ENCODE measurements at places on chromosomes 1 and 21. TPM values are rescaled to one million over a fixed set of nuclear protein-coding genes. Genes with fewer than 3 reads are reported as not detected.

- no peaks in the 10 kb centered on the region for H3K27me3 ChIP-seq
- peak; percentile 28 for DNase-seq
- H3K36me3 ChIP-seq = no peaks in the 10 kb centered on the region
- no peak overlapping the region for H3K4me3 ChIP-seq
Observed at GRCh38 chr1:220217383-220217988, 54.8 kb downstream of the RAB3GAP2 start.

The SYT14 gene
- 1.4 TPM for total RNA-seq

The PIGR gene
- not detected for total RNA-seq

- H3K36me3 ChIP-seq = no peaks in the 10 kb centered on the region
- H3K27ac ChIP-seq = peak overlapping the region; percentile 80
- DNase-seq = peak; percentile 50
- peaks cover 24% of the 10 kb centered on the region for H3K4me1 ChIP-seq
Observed at GRCh38 chr1:35269201-35269988, 886 bp downstream of the ZMYM4 start.

The CFAP74 gene
- total RNA-seq = not detected

DNA sequence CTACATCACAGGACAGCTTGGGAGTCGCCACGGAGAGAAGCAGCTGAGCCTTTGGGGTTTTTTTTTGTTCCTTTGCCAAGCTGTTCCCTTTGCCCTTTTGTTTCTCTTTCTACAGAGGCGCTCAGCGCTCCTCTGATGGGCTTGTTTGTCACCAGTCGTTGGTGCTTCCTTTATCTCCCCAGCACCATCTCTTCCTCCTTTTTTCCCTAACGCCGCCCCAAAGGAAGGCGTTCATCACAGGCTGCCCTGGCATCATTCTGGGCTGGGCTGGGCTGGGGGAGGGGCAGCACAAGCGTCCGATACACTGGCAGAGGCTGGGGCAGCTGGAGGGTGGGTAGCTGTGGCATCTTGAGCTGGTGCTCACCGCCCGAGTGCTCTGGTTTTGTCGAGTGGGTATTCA, 10.5 kb downstream of the IGSF21 start:
- no peak for DNase-seq
- H3K4me1 ChIP-seq = no peaks in the 10 kb centered on the region
- no peak overlapping the region for H3K4me3 ChIP-seq
- no peak overlapping the region for H3K27ac ChIP-seq
- H3K27me3 ChIP-seq = peaks cover 1% of the 10 kb centered on the region
- no peaks in the 10 kb centered on the region for H3K36me3 ChIP-seq

The TSSK3 gene
- not detected for total RNA-seq

- no peak overlapping the region for H3K4me3 ChIP-seq
- no peak for DNase-seq
- no peak overlapping the region for H3K27ac ChIP-seq
- H3K36me3 ChIP-seq = no peaks in the 10 kb centered on the region
- H3K27me3 ChIP-seq = no peaks in the 10 kb centered on the region
Observed at GRCh38 chr1:231424950-231425805, 3.1 kb upstream of the EGLN1 start.

DNA sequence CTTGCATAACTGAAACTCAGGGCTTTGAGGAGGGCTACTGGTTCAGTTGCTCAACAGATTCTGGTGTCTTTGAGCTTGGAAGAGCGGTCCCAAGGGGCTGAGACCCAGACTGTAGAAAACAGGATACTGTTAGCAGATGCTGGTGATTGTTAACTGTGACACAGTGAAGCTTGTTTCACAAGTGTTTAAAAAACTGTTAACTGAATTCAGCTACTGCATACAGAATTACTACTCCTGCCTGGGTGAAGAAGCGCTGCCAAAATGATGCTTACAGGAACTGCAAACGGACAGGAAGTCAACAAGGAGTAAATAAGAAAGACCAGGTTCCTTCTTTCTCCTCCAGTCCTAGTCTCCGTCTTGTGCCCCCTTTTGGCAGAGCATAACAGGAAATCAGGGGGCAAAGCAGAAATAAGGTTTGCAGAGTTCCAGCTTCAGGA, 195.3 kb upstream of the USP25 start:
- DNase-seq = no peak
- no peaks in the 10 kb centered on the region for H3K4me1 ChIP-seq

DNA sequence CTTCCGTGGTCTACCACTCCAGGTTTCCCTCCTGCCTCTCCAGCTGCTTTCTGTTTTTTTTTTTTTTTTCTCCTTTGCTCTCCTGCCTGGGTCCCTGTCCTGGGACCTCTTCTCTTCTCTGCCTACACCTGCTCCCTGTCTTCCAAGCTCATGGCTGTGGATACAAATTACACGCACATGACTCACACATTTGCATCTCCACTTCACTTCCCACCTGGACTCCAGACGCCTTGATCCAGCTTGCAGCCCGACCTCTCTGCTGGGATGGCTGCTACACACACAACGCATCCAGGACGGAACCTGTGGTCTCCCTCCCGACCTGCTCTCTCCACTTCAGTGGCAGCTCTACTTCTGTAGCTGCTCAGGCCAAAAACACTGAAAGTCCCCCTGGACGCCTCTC, 44.4 kb upstream of the B3GALT5 start:
- H3K27ac ChIP-seq = no peak overlapping the region
- H3K36me3 ChIP-seq = no peaks in the 10 kb centered on the region
- no peaks in the 10 kb centered on the region for H3K4me1 ChIP-seq
- H3K27me3 ChIP-seq = no peaks in the 10 kb centered on the region
- DNase-seq = no peak

DNA sequence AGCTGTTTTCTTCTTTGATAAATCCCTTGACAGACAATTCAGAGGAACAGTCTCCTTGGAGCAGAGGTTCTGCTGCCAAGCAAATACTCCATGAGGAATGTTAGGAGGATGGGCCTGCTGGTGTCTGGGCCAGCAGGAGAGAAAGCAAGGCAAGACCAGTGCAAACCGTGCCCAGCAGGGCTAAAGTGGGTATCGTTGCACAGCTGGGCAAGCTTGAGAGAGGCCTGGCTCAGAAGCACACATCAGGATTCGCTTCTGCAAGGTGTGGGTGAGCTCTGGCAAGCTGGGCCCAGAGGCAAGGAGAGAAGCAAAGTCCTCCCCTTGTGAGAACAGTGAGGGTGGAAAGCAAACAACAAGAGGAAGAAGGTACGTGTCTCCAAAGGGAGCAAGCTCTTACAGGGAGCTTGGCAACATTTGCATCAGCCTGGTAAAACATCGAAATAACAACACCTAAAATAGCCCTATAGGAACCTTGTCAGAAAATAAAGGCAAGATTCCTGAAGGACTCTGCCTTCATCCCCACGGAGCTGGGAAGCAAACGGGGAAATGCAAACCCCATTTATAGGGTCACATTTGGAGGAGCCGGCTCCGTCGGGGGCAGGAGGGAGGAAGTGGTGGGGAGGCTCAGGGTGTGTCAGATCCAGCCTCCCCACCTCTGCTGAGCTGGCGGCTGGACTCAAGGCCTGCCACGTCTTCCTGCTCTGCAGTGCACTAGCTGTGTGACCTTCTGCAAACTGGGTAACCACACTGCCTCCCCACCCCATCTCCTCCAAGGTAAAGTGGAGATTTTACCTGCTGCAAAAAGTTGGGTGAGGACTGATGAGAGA, 62.3 kb upstream of the HIVEP3 start:
- H3K27ac ChIP-seq = no peak overlapping the region
- no peaks in the 10 kb centered on the region for H3K27me3 ChIP-seq
- no peak for DNase-seq
- no peaks in the 10 kb centered on the region for H3K4me1 ChIP-seq
- no peaks in the 10 kb centered on the region for H3K36me3 ChIP-seq

DNA sequence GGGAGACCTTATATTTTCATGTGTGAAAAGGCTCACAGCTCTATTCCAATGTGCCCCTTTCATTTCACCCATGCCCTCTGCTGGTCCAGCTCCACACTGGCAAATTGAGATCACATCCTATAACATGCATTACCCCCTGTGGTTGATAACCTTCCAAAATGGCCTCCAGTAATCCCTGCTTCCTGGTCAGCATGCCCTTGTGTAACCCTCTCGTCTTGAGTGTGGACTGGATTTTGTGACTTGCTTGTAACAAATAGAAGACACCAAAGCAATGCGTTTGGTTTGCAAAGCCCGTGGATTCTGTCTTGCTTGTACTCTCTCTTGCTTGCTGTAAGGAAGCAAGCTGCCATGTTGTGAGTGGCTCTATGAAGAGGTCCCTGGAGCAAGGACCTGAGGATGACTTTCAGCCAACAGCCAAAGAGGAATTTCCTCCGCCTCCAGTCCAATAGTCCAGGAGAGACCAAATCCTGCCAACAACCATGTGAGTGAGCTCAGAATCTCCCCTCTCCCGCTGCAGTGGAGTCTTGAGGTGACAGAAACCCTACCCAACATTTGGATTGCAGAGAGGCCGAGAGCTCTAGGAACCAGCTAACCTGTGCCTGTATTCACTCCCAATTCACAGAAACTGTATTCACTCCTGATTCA, 17.4 kb downstream of the KCNA10 start:
- H3K27me3 ChIP-seq = peaks cover 31% of the 10 kb centered on the region
- no peaks in the 10 kb centered on the region for H3K36me3 ChIP-seq
- no peak overlapping the region for H3K27ac ChIP-seq
- no peak overlapping the region for H3K4me3 ChIP-seq
- H3K4me1 ChIP-seq = no peaks in the 10 kb centered on the region

GRCh38 chr1:185156288-185156853, 382 bp downstream of the TRMT1L start:
- H3K4me3 ChIP-seq = peak overlapping the region; percentile 89
- H3K27ac ChIP-seq = peak overlapping the region; percentile 96
- H3K36me3 ChIP-seq = no peaks in the 10 kb centered on the region
- no peaks in the 10 kb centered on the region for H3K27me3 ChIP-seq
- peaks cover 25% of the 10 kb centered on the region for H3K4me1 ChIP-seq

DNA sequence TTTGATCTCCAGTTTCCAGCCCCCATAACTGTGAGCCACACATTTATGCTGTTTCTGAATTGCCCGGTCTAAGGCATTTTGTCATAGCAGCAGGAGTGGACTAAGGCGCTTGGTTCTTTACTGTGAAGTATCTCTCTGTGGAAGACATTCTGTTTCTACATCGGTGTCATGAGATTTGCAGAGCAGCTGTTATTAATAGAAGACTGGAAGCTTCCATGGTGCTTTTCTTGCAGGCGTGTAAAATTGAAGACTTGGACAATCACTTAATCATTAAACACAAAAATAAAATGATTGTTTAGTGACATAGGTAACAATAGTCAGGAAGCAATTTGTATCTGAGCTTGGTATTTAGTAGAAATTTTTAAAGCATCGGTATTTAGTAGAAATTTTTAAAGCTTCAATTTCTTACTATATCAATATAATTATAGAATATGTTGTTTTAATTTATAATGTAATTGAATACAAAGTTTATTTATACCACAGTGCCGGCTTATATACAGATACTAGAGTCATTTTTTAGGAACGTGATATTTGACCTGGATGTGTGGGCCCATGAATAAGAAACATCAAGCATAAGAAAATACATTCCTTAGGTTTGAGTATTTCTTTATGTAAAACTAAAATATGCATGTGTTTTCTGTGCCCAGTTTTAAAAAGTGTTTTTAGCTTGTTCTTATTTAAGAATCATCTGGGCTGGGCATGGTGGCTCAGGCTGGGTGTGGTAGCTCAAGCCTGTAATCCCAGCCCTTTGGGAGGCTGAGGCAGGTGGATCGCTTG, 60.6 kb upstream of the COL6A1 start:
- 0 out of 2 replicates have a peak, but pooled peaks cover 3% of the 10 kb centered on the region for H3K27me3 ChIP-seq
- H3K36me3 ChIP-seq = no peaks in the 10 kb centered on the region
- no peak overlapping the region for H3K4me3 ChIP-seq
- H3K27ac ChIP-seq = no peak overlapping the region
- H3K4me1 ChIP-seq = no peaks in the 10 kb centered on the region

GRCh38 chr1:57882934-57883641, 459.2 kb upstream of the DAB1 start:
- H3K27ac ChIP-seq = no peak overlapping the region
- H3K27me3 ChIP-seq = peaks cover 4% of the 10 kb centered on the region
- DNase-seq = no peak
- no peaks in the 10 kb centered on the region for H3K36me3 ChIP-seq

GRCh38 chr1:58396150-58396549, 150.4 kb downstream of the OMA1 start:
- H3K36me3 ChIP-seq = no peaks in the 10 kb centered on the region
- H3K4me3 ChIP-seq = no peak overlapping the region
- peaks cover 44% of the 10 kb centered on the region for H3K4me1 ChIP-seq
- DNase-seq = no peak
- no peak overlapping the region for H3K27ac ChIP-seq

- no peaks in the 10 kb centered on the region for H3K4me1 ChIP-seq
- no peak overlapping the region for H3K27ac ChIP-seq
- no peak overlapping the region for H3K4me3 ChIP-seq
- H3K36me3 ChIP-seq = no peaks in the 10 kb centered on the region
- no peaks in the 10 kb centered on the region for H3K27me3 ChIP-seq
Observed at GRCh38 chr21:16315223-16315622, 585.4 kb downstream of the USP25 start.

The GPR37L1 gene
- not detected for total RNA-seq

DNA sequence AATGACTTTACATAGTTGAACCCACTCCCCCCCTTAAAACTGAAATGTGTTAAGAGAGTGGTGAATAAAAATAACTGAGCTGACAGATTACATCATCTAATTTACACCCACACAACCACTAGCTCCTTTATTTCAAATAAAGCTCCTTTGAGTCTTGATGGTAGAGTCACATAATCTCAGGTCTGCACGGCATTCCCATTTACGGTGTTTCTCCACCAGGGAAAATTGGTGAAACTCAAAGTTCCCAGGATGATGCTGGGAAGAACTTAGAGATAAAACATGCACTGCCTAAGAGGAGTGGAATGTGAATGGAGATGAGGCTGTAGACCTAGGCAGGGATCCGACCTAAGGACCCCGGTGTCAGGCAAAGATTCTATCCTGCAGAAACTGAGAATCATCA, 727.8 kb upstream of the ADAMTS5 start:
- peaks cover 30% of the 10 kb centered on the region for H3K4me1 ChIP-seq
- no peak overlapping the region for H3K4me3 ChIP-seq
- no peaks in the 10 kb centered on the region for H3K36me3 ChIP-seq
- H3K27ac ChIP-seq = no peak overlapping the region
- H3K27me3 ChIP-seq = no peaks in the 10 kb centered on the region

The NLRP3 gene
- total RNA-seq = 0.76 TPM

The OR2W3 gene
- not detected for total RNA-seq

DNA sequence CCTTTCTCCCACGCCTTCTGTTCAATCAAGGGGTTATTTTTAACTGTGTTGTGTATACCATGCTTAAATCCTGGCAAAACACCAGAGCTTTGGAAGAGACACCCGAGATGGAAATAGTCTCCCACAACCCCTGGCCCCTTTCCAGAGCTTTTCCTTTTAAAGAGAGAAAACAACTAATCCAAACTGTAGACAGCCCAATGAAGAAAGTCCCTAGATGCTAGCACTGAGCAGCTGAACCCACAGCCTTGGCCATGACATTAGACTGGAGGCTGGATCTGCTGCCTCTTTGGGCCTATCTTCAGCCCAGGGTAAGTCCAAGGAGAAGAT, 64.9 kb upstream of the ARTN start:
- H3K27ac ChIP-seq = no peak overlapping the region
- DNase-seq = peak; percentile 20
- H3K27me3 ChIP-seq = no peaks in the 10 kb centered on the region

The CD2 gene
- total RNA-seq = not detected

DNA sequence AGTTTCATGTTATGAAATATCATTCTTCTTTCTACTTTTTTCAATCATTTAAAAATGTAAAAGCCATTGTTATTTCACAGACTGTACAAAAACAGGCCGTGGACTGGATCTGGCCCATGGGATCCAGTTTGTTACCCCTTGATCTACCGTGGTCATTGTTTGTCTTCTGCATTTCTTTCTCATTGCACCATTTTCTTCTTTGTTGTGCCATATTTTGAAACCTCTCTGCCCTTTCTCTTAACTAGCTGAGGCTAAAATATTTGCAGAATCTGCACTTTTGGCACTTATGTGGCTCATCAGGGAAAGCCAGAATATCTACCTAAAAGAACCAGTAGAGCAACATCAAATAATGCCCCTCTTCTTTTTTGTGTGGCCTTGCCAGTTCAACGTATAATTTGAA, 50.5 kb downstream of the DNAJC6 start:
- H3K27ac ChIP-seq = no peak overlapping the region
- H3K4me1 ChIP-seq = no peaks in the 10 kb centered on the region
- no peak overlapping the region for H3K4me3 ChIP-seq
- no peaks in the 10 kb centered on the region for H3K27me3 ChIP-seq
- DNase-seq = no peak
